ENCODE measurements at places on chromosomes 2 and 18. TPM values are rescaled to one million over a fixed set of nuclear protein-coding genes. Genes with fewer than 3 reads are reported as not detected.

- H3K27ac ChIP-seq: no peak overlapping the region
- H3K4me1 ChIP-seq: peaks cover 7% of the 10 kb centered on the region
- H3K27me3 ChIP-seq: no peaks in the 10 kb centered on the region
Observed at GRCh38 chr2:120520454-120520853, 174.5 kb downstream of the INHBB start.

DNA sequence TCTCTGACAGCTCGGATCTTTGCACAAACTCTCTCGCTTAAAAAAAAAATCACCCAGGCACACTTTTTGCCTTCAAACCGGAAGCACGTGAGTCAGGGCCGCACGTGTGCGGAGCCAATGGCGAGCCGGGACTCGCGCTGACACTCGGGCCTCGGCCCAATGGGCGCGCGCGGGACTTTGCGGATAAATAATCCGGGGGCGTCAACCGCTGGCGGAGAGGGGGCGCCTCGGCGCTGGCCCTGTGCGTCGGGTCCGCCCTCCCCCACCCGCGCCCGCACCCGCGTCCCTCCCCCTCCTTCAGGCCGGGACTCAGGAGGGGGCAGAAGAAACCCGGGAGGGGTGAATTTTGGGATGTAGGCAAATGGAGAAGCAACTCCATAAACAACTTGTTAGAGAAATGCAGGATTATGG is 319 bp upstream of the EN1 start:
- H3K27me3 ChIP-seq: peaks cover 18% of the 10 kb centered on the region
- peak; percentile 79 for DNase-seq
- peak overlapping the region; percentile 66 for H3K4me3 ChIP-seq
- no peaks in the 10 kb centered on the region for H3K36me3 ChIP-seq
- no peak overlapping the region for H3K27ac ChIP-seq

- no peak overlapping the region for H3K4me3 ChIP-seq
- DNase-seq: no peak
- H3K27ac ChIP-seq: no peak overlapping the region
- H3K36me3 ChIP-seq: no peaks in the 10 kb centered on the region
- H3K4me1 ChIP-seq: peaks cover 4% of the 10 kb centered on the region
Observed at GRCh38 chr18:55316486-55317184, 271.4 kb downstream of the TCF4 start.

- H3K36me3 ChIP-seq: peaks cover 22% of the 10 kb centered on the region
- H3K27ac ChIP-seq: peak overlapping the region; percentile 62
- no peak for DNase-seq
- no peaks in the 10 kb centered on the region for H3K4me1 ChIP-seq
- no peaks in the 10 kb centered on the region for H3K27me3 ChIP-seq
- peak overlapping the region; percentile 65 for H3K4me3 ChIP-seq
Observed at GRCh38 chr18:35241448-35241804, 592 bp downstream of the ZNF397 start.

The SH3BP4 gene
- 47.3 TPM for total RNA-seq

DNA sequence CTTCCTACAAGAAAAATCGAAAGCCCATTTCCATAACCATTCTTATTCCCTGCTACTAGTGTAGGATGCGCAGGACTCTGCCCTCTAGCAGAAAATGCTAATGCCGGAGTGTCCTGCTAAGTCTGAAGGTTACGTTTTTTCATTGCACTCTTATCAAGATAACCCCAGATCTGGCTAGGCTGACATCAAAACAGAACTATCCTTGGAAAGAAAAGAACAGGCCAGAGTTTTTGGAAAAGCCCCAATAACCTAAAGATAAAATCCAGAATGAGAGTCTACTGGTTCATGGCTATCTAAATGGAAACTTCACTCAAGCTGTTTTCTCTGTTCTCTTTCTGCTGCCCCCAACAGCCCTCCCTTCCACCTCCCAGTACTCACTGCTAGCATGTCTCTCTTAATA is 913 bp downstream of the RNF152 start:
- DNase-seq: no peak
- peaks cover 13% of the 10 kb centered on the region for H3K4me1 ChIP-seq
- no peaks in the 10 kb centered on the region for H3K27me3 ChIP-seq
- no peaks in the 10 kb centered on the region for H3K36me3 ChIP-seq
- H3K27ac ChIP-seq: no peak overlapping the region

- DNase-seq: no peak
- H3K27ac ChIP-seq: no peak overlapping the region
- H3K36me3 ChIP-seq: no peaks in the 10 kb centered on the region
- H3K4me3 ChIP-seq: no peak overlapping the region
- no peaks in the 10 kb centered on the region for H3K27me3 ChIP-seq
Observed at GRCh38 chr2:97718942-97719341, 5.6 kb downstream of the ZAP70 start.

DNA sequence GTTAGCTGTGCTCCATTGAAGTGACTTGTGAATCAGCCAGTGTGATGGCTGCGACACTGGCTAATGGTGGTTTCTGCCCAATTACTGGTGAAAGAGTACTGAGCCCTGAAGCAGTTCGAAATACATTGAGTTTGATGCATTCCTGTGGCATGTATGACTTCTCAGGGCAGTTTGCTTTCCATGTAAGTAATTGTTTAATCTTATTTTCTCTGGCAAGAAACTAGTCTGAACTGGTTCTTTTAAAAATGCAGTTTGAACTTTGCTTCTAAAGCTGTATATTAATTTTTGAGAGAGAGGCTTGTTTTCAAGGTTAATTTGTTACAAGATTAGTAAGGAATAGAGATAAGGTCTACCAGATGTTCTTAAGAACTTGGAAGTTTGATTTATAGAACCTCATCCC is 46.7 kb downstream of the GLS start:
- H3K36me3 ChIP-seq: peaks cover 67% of the 10 kb centered on the region
- H3K4me1 ChIP-seq: peaks cover 19% of the 10 kb centered on the region
- DNase-seq: no peak
- H3K27me3 ChIP-seq: no peaks in the 10 kb centered on the region

The GPBAR1 gene
- not detected for total RNA-seq

The METTL8 gene
- total RNA-seq: 10.8 TPM

DNA sequence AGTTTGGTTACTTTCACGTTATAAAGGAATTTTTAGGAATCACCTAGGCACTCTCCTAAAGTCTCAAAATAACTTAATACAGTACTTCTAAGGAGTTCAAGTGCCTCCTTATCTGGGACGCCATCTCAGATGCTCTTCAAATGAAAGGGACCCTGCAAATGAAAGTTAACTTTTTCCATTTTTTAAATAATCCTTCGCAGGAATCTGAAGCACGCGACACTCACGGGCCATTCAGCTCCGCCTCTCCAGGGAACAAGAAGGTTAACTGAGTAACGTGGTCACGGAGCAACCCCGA is 537 bp upstream of the ZC3H15 start:
- peak overlapping the region; percentile 72 for H3K27ac ChIP-seq
- H3K36me3 ChIP-seq: no peaks in the 10 kb centered on the region
- no peaks in the 10 kb centered on the region for H3K27me3 ChIP-seq
- peaks cover 22% of the 10 kb centered on the region for H3K4me1 ChIP-seq
- peak overlapping the region; percentile 90 for H3K4me3 ChIP-seq
- DNase-seq: no peak

- no peak overlapping the region for H3K27ac ChIP-seq
- no peaks in the 10 kb centered on the region for H3K27me3 ChIP-seq
- H3K4me1 ChIP-seq: peaks cover 36% of the 10 kb centered on the region
Observed at GRCh38 chr2:47274054-47274782, 119.1 kb upstream of the STPG4 start.

DNA sequence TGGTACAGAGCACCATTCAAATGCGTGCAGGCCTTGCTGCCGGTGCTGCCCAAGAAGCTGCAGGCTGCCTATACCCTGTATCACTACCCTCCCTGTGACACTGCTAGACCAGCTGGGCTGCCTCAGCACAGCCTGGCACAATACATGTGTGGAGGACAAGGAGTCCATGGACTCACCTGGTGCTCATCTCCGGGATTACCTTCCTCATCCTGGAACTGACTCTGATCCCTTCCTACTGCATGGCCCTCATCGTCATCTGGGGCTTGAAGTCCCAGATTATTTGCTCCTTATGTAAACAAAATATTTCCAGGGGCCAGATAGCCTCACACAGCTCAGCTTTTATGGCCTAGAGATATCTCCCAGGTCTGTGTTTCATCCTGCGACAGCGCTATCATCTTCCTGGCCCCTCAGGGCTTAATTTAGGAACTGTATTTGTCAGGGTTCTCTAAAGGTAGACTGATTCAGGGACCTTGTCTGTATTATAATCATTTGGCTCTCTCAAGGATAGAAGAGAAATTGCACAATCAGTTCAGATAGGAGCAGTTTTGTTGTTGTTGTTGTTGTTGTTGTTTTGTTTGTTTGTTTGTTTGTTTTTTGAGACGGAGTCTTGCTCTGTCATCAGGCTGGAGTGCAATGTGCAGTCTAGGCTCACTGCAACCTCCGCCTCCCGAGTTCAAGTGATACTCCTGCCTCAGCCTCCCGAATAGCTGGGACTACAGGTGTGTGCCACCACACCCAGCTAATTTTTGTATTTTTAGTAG is 42.9 kb downstream of the WDR75 start:
- no peak overlapping the region for H3K4me3 ChIP-seq
- H3K27ac ChIP-seq: no peak overlapping the region
- no peaks in the 10 kb centered on the region for H3K27me3 ChIP-seq
- H3K4me1 ChIP-seq: no peaks in the 10 kb centered on the region

Data from PC-3 (cell line).